Stimulated activated naive CD8-positive, alpha-beta T cell treated with anti-CD3 and anti-CD28 coated beads, Interleukin-15, Interleukin-2, amounts not matched to agents 100 U/mL and 50 U/mL, for 24 hours (primary cell): ENCODE measurements at places on chromosomes 3 and 15.

DNA sequence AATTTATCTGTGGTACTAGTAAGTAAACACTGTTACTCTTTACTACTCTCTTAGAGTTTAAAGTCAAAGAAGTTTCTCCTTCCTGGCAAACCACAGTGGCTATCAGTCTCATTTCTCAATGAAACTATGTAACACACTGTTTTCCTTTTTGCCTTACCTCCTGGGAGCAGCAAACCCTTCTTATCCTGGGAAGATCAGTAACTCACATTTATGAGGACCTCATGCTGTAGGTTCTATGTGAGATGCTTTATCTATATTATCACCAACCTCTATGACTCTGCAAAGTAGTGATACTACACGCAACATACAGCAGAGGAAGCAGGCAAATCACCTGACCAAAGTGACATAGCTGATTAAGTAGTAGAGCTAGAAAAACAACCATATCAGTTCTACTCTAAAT, 35.3 kb downstream of the PBRM1 start:
- no peak for DNase-seq

- DNase-seq, result peak; percentile 18
Observed at GRCh38 chr15:51401872-51402517, 60.5 kb downstream of the GLDN start.

DNA sequence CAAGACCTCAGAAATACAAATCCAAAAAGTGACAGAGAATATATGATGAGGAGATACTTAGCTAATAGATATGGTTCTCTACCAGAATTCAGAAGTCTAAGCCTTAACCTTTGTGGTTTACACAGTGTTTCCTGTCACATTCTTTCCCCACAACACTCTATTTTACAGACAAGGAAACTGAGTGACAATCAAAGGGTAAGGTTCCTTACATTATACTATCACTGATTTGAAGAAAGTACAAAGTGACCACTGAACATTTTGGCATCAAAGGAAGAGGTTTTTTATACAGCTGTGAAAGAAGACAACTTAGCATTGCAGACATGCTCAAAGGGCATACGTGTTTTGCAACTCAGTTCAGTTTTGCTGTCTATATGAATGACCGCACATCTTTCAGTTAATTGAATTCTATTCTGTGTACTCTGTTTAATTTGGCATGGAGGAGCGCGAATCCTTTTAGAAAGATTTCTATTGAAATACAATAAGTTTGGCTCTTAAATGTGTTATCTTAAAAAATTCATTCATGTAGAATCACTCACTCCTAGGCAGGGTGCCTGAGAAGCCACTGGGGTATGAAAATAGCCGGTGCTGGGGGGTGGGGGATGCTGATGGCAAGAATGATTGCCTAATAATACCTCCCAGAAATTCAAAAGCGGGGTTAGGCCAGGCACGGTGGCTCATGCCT, 66.5 kb upstream of the SKOR1 start:
- DNase-seq, result no peak

DNA sequence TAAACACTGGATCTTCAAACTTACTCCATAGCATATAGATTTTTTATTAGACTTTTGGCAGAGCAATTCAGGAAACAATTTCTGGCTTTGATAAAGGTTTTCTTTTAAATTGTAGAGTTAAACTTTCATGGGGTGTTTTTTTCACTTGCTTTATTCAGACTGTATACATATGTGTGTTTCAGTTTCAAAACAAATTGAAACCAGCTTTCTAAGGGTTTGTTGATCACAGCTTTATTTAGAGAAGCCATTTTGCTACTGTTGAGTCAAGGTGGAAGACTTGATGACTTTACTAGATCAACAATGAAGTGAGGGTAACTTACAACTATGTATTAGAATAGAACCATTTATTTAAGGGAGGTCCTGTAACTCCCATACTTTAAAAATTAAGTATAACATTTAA, 6.2 kb downstream of the UBE2E1 start:
- DNase-seq, result no peak

- peak; percentile 25 for DNase-seq
Observed at GRCh38 chr3:20080956-20081554, 40.8 kb downstream of the KAT2B start.

DNA sequence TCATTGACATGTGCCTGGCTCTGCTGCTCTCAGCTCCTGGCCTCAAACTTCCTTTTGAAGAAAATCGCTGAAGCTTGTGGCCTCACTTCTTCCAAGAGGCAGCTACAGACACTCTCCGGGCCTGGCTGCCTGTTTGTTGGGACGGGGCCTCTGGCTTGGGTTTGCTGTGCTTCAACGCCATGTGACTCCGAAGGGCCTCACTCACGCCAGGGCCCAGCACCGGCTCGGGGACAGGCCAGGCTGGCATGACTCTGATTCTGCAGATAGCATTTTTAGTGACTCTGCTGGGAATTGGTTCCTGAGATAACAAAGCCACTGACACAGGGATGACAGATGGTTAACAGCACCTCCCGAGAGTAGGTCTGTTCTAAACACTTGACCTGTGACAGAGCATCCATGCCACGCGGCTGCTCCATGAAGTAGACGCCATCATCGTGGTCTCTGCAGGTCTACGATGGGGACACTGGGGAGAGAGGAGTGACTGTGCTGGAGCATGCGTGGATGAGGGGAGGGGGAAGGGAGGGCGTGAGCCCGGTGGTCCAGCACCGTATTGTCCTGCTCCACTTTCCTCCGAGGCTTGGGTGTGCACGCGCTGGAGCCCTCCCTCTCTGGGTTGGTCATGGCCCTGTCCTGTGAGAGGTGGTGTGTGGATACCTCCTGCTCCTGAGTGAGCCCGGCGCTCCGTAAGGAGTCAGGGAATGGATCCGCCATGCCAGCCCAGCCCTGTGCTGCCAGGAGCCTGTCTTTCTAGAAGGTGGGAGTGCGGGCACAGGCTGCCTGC, 133.6 kb downstream of the TJP1 start:
- DNase-seq, result no peak

GRCh38 chr3:136277634-136278033, 27.5 kb downstream of the PCCB start:
- no peak for DNase-seq

DNA sequence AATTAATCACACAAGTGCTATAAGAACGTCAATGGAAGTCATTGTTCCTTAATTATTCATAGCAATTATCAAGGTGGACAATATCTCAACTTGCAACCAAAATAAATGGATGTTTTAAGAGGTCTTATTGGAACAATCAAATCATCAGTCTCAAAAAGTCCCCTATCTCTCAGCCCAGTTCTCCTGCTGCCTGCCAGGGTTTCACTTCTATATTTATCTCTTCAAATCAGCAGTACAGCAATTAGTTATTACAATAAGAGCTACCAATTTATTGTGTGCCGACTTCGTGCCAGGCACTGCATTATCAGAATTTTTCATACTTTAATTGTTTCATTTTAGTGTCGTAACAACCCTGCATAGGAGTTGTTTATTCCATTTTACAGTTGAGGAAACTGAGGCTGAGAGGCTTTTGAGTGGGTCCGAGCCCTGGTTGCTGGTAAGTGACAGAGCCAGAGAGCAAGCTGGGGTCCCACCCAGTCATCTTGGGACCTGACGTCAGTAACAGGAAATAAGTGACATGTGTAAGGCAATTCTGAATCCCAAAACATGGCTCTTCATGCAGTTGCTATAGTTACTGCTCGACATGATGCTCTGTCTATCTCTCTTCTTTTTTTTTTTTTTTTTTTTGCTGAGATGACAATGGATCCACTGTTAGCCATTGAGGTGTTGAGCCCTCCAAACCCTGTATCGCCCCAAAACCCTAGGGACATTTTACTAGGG, 8.8 kb upstream of the KCTD6 start:
- no peak for DNase-seq

DNA sequence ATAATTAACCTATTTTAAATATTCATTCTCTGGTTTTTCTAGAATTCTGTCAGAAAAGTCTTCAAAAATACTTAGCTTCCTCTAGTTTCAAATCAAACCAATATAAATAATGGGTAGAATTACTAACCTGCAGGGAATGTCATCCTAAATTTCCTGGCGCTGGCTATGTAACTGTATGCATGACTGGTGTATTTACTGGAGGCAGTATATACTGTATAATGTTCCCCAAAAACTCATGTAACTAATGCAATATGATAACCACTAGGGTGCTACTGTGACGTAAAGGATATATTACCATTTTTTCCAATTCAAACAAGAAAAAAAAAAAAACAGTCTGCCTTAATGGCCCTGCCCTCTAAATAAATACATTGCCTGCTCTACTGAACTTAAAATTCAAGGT, 407.5 kb downstream of the MECOM start:
- no peak for DNase-seq
